Thoracic aorta (tissue), 2 donors: ENCODE measurements at places on chromosomes 13 and 19. TPM values are rescaled to one million over a fixed set of nuclear protein-coding genes. Genes with fewer than 3 reads are reported as not detected.

- no peaks in the 10 kb centered on the region for H3K27me3 ChIP-seq
- DNase-seq, result no peak
- H3K27ac ChIP-seq, result no peak overlapping the region
- no peak overlapping the region for H3K4me3 ChIP-seq
- H3K36me3 ChIP-seq, result peaks cover 16% of the 10 kb centered on the region
These were observed 45.3 kb downstream of the KLF2 start for GRCh38 chr19:16369664-16370576.

GRCh38 chr19:53254411-53255341 lies at the start of gene ZNF677:
ZNF677 (minus strand) TSS chr19:53254873; CDS start chr19:53251550, 3,323 bp downstream.
- peaks cover 22% of the 10 kb centered on the region for H3K36me3 ChIP-seq
- H3K4me1 ChIP-seq, result peaks cover 6% of the 10 kb centered on the region
- H3K27ac ChIP-seq, result peak within 1 kb of the TSS; percentile 78
- peak within 1 kb of the TSS; percentile 98 for H3K4me3 ChIP-seq
- DNase-seq, result peak; percentile 48
- H3K27me3 ChIP-seq, result no peaks in the 10 kb centered on the region

GRCh38 chr13:39766464-39767158 lies 111.1 kb downstream of the COG6 start:
- H3K4me1 ChIP-seq, result no peaks in the 10 kb centered on the region
- no peak for DNase-seq
- H3K27me3 ChIP-seq, result no peaks in the 10 kb centered on the region
- H3K27ac ChIP-seq, result no peak overlapping the region
- H3K36me3 ChIP-seq, result no peaks in the 10 kb centered on the region

DNA sequence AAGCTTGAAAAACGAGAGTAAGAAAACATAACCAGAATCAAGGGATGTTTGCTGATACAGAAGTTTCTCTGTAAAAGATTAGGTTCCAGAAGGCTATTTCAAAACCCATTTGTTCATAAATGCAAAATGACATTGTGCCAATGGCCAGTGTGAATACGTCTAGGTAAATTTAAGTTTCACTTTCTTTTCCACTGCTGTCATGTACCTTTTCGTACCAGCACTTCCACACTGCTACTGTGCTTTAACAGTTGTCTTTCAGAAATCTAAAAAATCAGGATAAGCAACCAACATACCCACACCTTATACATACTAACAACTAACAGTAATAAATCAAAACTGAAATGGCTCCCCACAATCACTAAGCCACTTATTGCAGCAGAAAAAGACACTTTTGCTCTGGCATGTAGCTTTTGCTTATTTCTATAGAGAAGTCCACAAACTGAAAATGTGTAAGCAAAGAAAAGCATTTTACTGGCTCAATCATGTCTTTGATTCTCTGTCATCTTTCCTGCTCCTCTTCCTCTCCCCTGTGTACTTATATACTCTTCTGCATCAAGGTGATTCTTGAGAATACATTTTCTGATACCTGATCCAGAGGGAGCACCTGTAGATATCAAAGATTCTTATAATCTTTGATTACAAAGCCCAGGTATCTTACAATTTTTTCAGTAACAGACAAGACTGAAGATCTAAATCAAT lies 34.3 kb downstream of the ELF1 start:
- peak overlapping the region; percentile 55 for H3K27ac ChIP-seq
- H3K27me3 ChIP-seq, result no peaks in the 10 kb centered on the region
- H3K36me3 ChIP-seq, result no peaks in the 10 kb centered on the region
- DNase-seq, result no peak
- H3K4me1 ChIP-seq, result peaks cover 28% of the 10 kb centered on the region
- H3K4me3 ChIP-seq, result peak overlapping the region; percentile 63

GRCh38 chr13:43273362-43273761 lies 250.0 kb downstream of the DNAJC15 start:
- H3K4me1 ChIP-seq, result peaks cover 23% of the 10 kb centered on the region
- H3K36me3 ChIP-seq, result no peaks in the 10 kb centered on the region
- no peaks in the 10 kb centered on the region for H3K27me3 ChIP-seq
- no peak overlapping the region for H3K27ac ChIP-seq

DNA sequence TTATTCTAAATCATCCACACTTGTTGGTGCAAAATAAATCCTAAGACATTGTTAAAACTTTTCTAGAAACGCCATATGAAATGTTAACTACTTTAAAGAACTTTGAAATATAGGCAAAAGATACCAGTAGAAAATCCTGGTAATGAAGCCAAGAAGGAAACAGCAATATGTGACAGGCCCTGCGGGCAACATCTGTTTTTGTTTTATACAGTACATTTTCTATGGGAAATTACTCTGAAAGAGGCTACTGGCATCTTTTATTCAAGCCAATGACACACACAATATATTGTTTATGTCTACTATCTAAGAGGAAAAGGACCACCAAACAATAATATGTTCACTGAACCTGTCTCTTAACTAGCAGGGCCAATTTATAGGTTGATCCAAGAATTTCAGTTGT lies 829.7 kb downstream of the PCDH17 start:
- H3K27ac ChIP-seq, result no peak overlapping the region
- no peaks in the 10 kb centered on the region for H3K36me3 ChIP-seq
- H3K4me1 ChIP-seq, result no peaks in the 10 kb centered on the region
- DNase-seq, result no peak

GRCh38 chr13:77429320-77430142 lies 102.6 kb upstream of the MYCBP2 start:
- no peak for DNase-seq
- no peaks in the 10 kb centered on the region for H3K36me3 ChIP-seq

DNA sequence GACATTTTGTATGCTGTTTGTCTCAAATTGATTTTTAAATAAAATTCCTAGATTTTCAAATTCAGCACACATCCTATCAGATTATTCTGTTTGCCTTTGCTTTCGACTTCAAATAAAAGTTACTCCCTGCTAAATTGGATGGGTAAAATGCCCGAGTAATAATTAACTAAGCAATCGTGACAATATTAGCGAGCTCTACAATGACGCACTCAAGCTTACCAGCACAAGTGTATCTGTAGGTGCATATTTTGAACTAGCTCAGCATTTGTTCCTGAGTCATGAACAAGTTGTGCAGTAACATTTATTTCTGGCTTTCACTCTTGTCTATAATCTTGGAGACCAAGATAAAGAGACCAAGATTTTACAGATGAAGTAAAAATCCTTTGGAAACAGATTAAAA lies 113.4 kb downstream of the UBL3 start:
- no peaks in the 10 kb centered on the region for H3K27me3 ChIP-seq
- H3K36me3 ChIP-seq, result no peaks in the 10 kb centered on the region
- DNase-seq, result no peak
- H3K4me3 ChIP-seq, result no peak overlapping the region
- peaks cover 2% of the 10 kb centered on the region for H3K4me1 ChIP-seq
- no peak overlapping the region for H3K27ac ChIP-seq

- DNase-seq, result no peak
- H3K4me3 ChIP-seq, result no peak overlapping the region
- H3K27ac ChIP-seq, result no peak overlapping the region
- H3K4me1 ChIP-seq, result peaks cover 4% of the 10 kb centered on the region
These were observed 28.1 kb downstream of the ATP4B start for GRCh38 chr13:113629866-113630265.

DNA sequence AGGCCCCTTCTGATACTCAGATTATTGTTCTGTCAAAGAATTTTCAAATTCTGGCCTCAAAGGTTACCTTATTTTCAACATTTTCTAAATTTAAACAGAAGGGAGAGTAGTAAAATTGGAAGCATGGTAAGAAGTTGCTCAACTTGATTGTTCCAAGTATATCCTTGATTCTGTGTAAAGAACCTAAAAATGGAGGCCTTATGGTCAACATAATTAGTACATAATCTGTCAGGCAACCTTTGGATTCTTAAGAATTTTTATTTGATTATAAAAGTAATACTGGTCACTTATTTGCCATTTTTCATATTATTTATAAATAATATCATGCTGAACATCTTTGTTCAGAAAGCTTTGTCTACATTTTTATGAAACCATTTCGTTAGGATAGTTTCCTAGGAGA lies 83.9 kb downstream of the STARD13 start:
- no peak overlapping the region for H3K27ac ChIP-seq
- DNase-seq, result no peak
- H3K36me3 ChIP-seq, result no peaks in the 10 kb centered on the region
- no peak overlapping the region for H3K4me3 ChIP-seq
- H3K27me3 ChIP-seq, result no peaks in the 10 kb centered on the region

DNA sequence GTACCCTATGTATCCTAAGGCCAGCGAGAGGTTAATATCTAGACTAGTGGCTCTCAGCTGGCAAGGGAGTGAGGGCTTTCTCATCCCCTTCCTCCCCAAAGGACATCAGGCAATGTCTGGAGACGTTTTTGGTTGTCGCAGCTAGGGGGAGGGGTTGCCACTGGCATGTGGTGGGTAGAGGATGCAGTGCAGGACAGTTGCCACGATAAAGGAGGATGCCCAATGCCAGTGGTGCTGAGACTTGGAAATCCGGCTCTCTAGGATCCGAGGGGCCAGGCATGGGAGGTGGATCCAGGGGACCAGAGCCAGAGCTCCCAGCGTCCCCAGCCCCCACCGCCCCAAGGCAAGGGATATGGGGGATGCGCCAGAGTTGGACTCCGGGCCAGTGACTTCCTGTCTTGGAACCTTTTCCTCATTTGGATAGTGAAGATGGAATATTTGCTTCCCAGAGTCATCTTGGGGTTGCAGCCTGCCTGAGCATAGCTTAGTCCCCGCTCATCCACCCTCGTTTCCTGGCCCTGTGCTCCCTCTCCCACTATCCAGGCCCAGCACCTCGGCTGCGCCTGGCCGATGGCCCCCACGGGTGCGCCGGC lies 4.9 kb downstream of the SSC5D start:
- no peak overlapping the region for H3K4me3 ChIP-seq
- H3K27ac ChIP-seq, result no peak overlapping the region
- H3K4me1 ChIP-seq, result peaks cover 4% of the 10 kb centered on the region
- no peaks in the 10 kb centered on the region for H3K27me3 ChIP-seq

GRCh38 chr19:1608359-1609102 lies 3.3 kb upstream of the UQCR11 start:
- H3K27ac ChIP-seq, result no peak overlapping the region
- peaks cover 22% of the 10 kb centered on the region for H3K4me1 ChIP-seq
- no peaks in the 10 kb centered on the region for H3K27me3 ChIP-seq

- peak; percentile 46 for DNase-seq
- H3K27me3 ChIP-seq, result no peaks in the 10 kb centered on the region
- peak within 1 kb of the TSS; percentile 48 for H3K27ac ChIP-seq
- no peaks in the 10 kb centered on the region for H3K36me3 ChIP-seq
- peaks cover 10% of the 10 kb centered on the region for H3K4me1 ChIP-seq
These were observed at the start of gene ZNF625 for GRCh38 chr19:12156223-12157058. ZNF625 (minus strand) TSS chr19:12156734; CDS start chr19:12156558, 176 bp downstream.

DNA sequence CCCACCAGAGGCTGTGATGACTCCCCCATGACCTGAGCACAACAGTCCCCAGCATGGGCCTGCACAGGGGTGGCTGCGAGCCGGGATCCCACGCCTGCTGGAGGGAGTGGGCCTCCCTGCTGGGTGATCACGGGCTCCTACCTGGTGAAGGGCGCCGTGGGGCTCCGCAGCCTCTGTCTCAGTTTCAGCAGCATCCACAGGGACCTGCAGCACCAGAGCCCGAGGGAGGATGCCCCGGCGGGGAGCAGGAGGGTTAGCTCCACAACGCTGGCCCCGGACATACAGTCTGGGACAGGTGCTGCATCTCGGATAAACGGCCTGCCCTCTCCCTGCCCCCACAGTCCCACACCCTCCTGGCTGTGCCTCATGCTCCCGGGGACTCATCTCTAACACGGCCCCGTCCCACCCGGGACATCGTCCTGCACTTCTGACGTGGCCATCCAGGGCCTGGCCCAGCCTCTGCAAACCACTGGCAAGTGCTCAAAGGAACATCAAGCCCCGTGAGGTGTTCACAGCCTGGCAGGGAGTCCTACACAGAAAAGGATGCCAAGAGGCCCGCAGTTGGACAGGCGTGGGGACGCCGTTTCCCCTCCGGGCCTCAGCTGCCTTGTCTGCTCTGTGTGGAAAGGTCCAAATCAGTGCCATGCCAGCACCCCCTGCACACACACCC lies 10.5 kb downstream of the PEX11G start:
- H3K4me3 ChIP-seq, result no peak overlapping the region
- no peak for DNase-seq
- H3K27ac ChIP-seq, result no peak overlapping the region
- no peaks in the 10 kb centered on the region for H3K36me3 ChIP-seq

DNA sequence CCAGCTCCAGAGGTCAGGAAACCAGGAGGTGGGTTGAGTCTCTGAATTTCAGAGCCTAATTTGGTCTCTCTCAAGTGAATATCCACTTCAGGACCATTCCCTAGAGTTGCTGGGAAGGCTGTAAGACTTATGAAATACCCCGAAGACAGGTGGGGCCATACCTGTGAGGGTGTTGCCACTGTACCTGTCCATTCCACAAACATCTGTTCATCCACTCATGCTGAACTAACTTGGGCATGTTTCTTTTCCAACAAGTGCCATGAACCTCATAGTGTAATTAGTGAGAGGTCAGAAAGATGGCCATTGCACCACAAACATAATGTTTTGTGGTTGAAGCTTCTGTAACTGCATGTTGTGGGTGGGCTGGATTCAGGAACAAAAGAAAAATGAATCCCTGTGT lies 7.8 kb downstream of the ILF3 start:
- H3K4me3 ChIP-seq, result no peak overlapping the region
- peaks cover 6% of the 10 kb centered on the region for H3K36me3 ChIP-seq
- no peak overlapping the region for H3K27ac ChIP-seq
- H3K4me1 ChIP-seq, result peaks cover 13% of the 10 kb centered on the region
- DNase-seq, result no peak
- H3K27me3 ChIP-seq, result no peaks in the 10 kb centered on the region

Gene FAM124A
- total RNA-seq, result 4.2 TPM

Gene MIA
- not detected for total RNA-seq

Gene CYSLTR2
- 0.14 TPM for total RNA-seq

Gene VAV1
- total RNA-seq, result 12.2 TPM

Gene SIGLEC7
- 2.4 TPM for total RNA-seq

Gene HCN2
- total RNA-seq, result not detected

Gene ZNF699
- total RNA-seq, result 33.6 TPM

Gene IL11
- total RNA-seq, result 0.92 TPM

Gene LRG1
- total RNA-seq, result 0.41 TPM
